ENCODE measurements at places on chromosomes 7 and 10.

GRCh38 chr10:63611078-63611477, 89.9 kb downstream of the REEP3 start:
- no peak for DNase-seq

DNA sequence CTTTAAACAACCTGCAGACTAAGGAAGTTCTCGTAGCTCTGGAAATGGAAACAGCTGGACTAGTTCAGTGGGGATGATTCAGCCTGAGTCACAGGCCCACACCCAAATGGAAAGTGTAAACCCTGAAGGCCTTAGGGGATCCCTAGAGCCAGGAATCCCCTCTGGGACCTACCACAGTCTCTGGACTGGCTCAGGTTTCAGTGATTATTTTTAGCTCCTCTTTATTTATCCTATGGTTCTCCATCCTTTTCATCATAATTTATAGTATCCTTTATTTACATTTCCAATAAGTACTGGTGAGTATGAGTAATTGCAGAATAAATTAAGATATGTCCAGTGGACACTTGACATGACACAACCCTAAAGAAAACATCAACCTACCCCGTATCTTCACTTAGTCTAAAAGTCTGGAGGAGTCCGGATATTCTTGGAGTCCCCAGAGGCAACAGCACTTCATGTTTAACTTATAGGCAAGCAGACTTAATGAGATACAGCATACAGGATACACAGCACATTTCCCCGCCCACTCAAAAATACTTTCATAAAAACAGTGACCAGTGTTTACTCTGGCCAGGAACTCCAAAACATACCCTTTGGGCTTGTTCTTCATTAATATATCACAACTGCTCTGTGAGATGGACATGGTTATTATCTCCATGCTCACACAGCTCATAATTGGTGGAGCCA, 28.4 kb upstream of the SEMA3E start:
- DNase-seq, result peak; percentile 74

- peak; percentile 19 for DNase-seq
Observed at GRCh38 chr7:28144266-28144665, 36.3 kb downstream of the JAZF1 start.

- DNase-seq, result no peak
Observed at GRCh38 chr10:100625816-100626215, 90.1 kb downstream of the HIF1AN start.

GRCh38 chr7:121395494-121395960, 581 bp downstream of the FAM3C start:
- peak; percentile 54 for DNase-seq

DNA sequence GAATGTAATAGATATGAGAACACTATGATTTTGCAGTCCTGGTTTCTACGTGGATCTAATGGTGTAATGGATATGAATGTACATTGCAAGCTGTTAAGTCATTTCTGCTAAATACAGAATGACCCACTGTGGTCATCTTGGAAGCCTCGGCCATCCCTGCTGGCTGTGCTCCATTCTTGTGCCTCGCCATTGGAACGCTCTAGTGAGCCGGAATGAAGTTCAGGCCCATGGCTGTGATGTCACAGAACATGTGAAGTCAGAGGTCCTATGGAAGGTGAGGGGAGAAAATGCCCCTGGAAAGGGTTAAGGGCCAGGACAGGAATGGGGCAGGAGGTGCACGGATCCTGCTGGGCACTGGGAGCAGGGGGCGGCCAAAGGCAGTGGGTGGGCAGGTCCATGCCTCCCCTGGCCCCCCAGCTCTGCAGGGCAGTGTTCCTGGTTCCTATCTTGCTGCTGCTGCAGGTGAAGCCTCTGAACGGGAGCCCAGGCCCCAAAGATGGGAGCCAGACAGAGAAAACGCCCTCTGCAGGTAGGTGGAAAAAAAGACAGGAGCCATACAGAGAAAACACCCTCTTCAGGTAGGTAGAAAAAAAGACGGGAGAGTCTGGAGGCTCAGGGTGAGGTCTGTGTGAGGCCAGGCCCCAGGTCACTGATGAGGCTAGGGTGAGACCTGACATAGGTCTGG, at the start of gene LLCFC1:
Gene LLCFC1, plus strand, starts transcription at position 259 of the 685 bp plus-strand sequence. Its CDS starts 138 bp downstream, at position 397.
- peak; percentile 27 for DNase-seq

- DNase-seq, result peak; percentile 13
Observed at GRCh38 chr10:101394524-101395133, 40.7 kb downstream of the BTRC start.

- no peak for DNase-seq
Observed at GRCh38 chr7:86786376-86786775, 142.7 kb downstream of the GRM3 start.

DNA sequence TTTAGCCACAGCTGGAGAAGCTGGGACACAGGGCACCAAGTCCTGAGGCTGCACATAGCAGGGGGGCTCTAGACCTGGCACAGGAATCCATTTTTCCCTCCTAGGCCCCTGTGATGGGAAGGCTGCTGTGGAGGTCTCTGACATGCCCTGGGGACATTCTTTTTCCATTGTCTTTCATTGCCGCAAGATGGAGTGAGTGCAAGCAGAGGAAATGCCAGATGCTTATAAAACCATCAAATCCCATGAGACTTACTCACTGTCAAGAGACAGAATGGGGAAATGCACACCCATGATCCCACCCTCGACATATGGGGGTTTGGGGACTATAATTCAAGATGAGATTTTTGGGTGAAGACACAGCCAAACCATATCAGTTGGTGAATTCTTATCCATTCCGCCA, 94.7 kb upstream of the FERD3L start:
- no peak for DNase-seq

- DNase-seq, result no peak
Observed at GRCh38 chr10:131093795-131094366, 217.6 kb downstream of the TCERG1L start.

DNA sequence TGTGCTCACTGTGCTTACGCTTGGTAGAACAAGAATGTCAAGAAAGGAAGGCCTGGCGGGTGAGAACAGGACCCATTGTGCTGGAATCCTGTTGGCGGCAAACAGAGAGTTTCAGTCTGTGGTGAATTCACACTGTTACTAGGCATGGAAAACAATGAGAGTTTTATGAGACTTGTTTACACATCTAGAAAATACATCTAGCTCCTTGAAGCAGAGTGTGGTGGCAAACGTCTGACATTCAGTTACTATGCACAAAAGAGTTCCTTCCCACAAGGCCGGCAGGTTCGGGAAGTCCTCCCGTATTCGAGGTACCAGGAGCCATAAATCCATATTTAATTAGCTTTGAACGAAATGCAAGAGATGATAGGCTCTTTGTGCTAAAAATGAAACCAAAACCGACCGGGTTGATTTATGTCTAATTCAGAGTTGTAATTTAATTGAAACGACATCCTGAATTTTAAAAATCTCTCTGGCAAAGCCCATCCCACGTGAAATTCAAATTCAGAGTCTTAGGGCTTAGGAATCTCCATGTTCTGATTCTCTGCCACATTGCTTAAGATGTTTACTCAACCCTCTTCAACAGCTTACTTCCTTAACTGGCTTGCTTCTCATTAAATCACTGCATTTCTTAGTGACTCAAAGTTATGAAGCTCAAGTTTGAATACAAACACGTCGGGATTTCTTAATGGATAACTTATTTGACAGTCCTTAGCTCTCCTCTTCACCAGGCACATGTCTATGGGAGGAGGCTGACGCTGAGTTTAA, 299.9 kb upstream of the PITRM1 start:
- DNase-seq, result no peak

DNA sequence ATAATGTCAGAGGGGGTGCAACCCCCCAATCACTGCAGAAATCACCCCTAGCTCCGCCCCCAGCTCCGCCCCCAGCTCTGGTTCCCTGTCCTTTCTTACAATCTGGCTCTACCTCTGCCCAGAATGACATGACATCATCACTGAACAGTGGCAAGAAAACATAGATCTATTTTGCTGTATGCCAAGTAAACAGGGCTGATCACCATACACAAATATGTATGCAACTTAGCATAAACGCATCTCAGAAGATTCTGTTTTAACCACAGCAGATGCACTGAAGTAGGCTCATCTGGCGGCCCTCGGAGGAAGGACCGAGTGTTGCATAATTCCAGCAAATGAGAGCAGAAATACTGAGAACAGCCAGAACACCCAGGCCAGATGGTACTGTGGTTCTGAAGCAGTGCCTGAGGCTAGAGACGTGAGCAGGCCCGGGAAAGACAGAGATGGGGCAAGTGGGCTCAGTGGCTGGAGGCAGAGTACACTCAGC, 293.3 kb upstream of the KLF14 start:
- DNase-seq, result peak; percentile 38

GRCh38 chr10:78566284-78567111, 502.3 kb upstream of the ZMIZ1 start:
- DNase-seq, result no peak

GRCh38 chr10:125157505-125157904, 2.9 kb downstream of the CTBP2 start:
- no peak for DNase-seq

DNA sequence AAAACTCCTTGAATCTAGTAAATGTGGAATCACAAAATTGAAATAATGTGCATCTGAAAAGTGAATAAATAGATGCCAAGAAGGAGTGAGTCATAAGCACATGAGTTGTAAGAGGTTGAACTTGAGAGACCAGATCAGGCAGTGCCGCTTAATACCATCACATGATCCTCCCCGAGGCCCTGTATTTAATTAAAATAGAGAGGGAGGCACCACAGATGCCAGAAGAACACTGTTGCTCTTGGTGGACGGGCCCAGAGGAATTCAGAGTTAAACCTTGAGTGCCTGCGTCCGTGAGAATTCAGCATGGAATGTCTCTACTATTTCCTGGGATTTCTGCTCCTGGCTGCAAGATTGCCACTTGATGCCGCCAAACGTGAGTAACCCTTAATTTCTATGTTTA, at the start of gene GPNMB:
Gene GPNMB, plus strand, starts transcription at position 221 of the 400 bp plus-strand sequence. Its CDS starts 83 bp downstream, at position 304.
- peak; percentile 50 for DNase-seq

DNA sequence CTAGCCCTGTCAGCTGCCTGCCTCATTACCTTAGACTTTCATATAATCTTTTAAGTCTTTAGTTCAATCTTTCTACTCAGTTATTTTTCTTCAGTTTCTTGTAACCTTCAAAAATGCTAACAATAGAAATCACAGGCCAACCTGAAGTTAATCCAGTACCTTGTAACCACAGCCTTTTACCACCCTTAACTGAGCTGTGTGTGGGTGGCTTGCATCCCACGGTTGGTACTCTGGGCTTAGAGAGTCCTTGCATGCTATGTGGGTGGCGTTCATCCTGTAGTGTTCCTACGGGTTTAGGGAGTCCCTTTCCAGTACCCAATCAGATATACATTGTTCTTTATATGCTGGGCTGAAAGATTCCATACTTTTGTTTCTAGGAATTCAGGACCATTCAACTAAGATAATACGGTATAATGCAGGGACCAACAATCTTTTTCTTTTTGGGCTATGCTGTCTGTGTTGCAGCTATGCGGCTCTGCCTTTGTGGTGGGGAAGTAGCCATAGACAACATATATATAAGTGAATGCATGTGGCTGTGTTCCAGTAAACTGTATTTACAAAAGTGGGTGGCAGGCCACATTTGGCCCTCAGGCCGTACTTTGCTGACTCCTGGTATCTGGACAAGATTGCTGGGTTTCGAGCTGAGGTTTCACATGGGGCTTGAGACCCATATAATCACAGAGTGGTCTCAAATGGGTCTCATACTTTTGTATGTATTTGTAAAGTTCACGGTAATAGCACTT, 280.8 kb upstream of the LRGUK start:
- no peak for DNase-seq

DNA sequence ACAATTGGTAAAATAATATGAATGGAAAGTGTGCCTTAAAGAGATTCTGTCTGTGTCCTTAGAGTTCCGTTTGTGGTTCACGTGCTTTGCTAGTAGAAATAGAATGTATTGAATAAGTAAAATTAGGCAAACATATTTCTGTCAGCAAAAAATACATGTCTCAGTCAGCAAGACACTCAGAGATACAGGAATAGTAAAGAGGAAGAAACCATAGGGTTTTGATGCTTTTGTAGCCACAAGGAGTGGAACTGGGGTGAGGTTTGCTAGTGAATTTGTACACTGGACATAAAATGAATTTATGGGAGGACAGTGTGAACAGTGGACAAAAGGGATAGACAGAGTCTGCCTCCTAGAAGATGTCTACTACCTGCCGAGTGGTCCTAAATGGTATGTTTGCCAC, 289.2 kb upstream of the NRP1 start:
- DNase-seq, result no peak

DNA sequence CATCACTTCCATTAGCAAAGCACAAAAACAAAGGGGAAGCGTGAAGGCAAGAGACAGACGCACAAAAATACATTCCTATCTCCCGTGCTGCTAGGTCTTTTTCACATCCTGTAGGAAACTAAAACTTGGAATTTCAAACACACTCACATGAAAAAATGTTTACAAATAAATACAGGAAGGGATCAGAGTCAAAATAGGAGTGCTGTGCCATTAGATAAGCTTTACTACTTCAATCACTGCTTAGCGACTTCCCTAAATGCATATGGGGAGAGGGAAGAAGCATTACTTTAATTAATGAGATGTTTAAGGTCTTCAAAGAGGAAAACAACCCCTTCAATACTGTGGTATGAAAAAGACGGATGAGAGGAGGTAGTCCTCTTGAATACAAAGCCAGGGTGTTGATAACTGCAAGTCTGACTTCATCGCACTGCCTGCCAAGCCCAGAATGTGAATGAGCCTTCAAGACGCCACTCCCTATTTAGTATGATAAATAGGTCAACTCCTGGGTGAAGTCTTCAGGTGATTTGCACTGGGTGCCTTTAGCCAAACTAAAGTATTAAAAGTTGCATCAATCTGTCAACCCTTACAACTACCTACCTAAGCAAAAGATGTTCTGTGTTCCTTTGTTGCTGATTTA, 13.9 kb downstream of the PARD3 start:
- DNase-seq, result no peak

GRCh38 chr10:71229726-71230655, 17.6 kb downstream of the UNC5B start:
- DNase-seq, result no peak

DNA sequence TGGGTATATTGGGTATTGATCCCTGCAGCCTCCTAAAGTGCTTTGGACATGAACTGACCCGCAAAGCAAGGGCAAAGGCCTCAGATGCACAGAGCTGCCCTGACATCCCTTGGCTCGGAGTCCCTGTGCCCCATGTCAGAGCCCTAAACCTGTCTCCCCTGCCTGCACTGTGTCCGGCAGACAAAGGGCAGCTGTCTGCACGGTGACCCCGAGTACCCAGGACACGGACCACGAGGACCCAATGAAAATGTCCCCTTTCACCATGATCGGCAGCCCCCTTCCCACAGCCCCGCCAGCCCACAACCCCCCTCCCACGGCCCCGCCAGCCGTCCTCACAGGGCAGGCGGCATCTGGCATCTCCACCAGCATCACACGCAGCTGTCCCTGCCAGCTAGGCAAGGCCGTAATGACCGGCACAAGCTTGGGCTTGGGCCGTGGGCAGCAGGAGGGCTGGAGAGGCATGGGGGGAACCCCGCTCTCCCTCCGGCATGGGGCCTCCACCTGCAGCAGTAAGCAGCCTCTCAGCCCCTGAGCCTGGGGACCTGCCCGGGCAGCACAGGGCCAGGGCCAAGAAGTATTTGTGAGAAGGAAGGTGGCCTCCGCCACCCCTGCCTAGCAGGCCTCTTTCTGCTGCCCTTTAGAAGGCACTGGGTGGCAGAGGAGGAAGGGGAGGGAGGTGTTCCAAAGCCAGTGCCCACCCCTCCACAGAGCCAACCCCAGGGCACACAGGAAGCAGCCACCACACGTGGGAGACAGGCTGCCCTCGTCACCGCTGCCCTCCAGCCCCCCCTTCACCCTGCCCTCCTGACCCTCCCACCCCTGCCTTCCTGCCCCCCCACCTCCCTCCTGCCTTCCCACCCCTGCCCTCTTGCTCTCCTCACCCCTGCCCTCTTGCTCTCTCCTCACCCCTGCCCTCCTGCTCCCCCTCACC, 10.1 kb downstream of the NUDT1 start:
- no peak for DNase-seq

- no peak for DNase-seq
Observed at GRCh38 chr7:81245353-81245752, 326.5 kb upstream of the SEMA3C start.

GRCh38 chr7:134527979-134528371, 608 bp downstream of the AKR1B10 start:
- peak; percentile 47 for DNase-seq
